ENCODE measurements at places on chromosomes 1 and 21.

DNA sequence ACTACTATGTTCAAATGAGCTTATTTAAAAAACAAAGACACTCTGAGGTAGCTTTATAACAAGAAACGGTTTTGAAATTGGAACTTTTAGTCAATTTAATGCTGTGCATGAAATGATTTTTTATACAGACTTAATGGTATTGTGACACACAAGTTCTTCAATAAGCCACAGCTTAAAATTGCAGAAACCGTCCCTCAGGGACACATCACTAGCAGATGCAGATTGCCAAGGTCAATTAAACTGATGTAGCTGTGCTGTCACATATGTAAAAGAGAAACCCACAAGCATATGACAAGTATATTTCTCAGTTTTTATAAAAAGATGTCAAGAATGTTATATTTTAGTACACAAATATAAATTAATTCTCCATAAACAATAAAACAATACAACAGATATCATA is 366.9 kb downstream of the DPYD start:
- DNase-seq, result no peak

DNA sequence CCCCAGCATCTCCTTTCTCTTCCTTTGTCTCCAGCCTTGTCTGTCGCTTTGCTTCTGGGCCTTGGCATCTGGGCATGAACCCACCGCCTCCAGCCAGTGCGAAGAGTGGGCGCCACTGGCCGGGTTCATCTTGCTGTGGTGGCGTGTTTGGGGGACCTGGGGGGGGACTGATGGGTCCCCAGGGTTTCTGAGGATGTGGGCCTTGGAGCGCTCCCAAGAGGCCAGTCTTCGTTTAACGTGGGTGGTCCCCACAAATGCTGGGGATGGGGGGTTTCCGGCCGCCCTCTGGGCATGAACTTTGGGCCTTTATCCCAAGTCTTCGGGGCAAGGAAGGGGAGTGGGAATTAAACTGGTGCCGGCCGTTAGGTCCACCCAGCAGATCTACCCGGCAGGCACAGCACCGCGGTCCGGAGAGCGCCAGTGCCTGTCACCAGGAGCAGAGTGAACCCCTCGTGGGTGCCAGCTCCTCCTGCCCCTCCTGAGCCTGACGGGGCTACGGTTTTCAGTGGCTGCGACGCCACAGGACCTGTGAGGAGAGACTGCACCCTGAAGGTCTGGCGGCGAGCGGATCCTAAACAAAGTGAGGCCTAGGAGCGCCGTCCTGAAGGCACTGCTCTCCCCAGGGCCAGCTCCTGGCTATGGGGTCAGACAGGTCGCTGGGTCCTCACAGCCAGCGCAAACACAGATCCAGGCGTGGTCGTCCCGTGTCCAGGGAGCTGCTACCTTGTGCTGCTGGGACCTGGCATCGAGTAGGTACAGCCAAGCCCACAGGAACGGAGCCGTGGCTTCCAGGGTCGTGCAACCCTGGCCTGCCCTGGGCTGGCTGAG is 12.1 kb upstream of the C1orf174 start:
- DNase-seq, result no peak

GRCh38 chr1:153929981-153930948 is 7.5 kb upstream of the GATAD2B start:
- DNase-seq, result peak; percentile 45

DNA sequence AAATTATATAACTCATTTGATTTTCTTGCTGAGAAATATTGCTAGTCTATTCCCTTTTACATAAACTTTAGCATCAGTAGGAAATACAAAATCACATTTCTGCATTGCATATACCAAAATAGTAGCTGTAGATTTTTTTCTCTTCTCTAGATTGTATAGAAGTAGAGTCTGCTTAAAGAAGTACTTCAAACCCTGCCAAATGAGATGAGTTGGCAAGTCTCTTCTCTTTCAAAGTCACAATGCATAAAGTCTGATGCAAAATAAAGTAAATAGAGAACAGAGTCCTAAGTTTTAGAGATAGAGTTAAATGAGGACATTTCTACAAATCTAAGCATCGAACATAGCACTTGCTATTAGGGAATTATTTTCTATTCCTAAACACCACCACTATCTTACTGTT is 6.4 kb downstream of the PLPPR4 start:
- DNase-seq, result no peak

DNA sequence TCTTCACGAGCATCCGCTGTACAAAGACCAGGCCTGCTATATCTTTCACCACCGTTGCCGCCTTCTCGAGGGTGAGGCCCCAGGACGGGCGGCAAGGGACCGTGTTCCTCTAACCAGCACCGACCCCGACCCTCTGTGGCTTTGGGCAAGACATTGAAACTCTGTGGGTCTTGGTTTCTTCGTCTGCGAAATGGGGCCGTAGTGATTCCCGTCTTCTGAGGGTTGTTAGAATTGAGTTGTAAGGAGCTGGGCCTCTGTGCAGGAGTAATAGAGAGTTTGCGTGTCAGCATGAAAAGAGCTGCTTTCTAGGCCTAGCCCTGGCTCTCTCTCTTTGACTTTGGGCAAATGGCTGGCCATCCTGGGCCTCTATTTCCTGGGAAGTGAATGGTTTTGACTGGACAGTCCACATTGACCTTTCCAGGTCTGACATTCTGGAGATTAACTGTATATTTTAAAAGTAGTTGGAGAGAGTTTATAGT is 591 bp downstream of the MRPL37 start:
- no peak for DNase-seq

Data from islet precursor cell (in vitro differentiated cells).